ENCODE measurements at places on chromosomes 3 and 15.

- no peak overlapping the region for H3K4me3 ChIP-seq
- no peak overlapping the region for H3K27ac ChIP-seq
- no peaks in the 10 kb centered on the region for H3K36me3 ChIP-seq
- no peaks in the 10 kb centered on the region for H3K4me1 ChIP-seq
These were observed 208.6 kb downstream of the NFKBIZ start for GRCh38 chr3:102057781-102058421.

- H3K36me3 ChIP-seq: no peaks in the 10 kb centered on the region
- H3K4me3 ChIP-seq: no peak overlapping the region
- H3K27ac ChIP-seq: no peak overlapping the region
- no peaks in the 10 kb centered on the region for H3K4me1 ChIP-seq
These were observed 17.7 kb downstream of the FOXB1 start for GRCh38 chr15:60021589-60022378.

DNA sequence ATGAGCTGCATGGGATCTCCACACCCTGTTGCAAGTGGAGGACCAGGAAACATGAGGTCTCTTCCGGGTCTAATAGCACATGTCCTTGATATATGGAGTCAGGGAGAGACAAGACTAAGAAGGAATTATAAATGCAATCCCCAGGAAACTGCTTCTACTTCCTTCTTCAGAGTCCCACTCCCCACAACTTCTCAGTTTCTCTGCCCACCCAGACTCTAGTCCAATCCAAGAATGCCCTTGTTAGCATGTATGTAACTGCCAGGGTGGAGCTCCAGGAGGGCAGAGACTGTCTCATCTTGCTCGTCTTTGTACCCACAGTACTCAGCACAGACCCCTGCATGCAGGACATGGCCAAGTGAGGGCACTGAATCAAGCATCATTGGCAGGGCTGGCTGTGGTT lies 8.3 kb downstream of the DAPK2 start:
- no peak overlapping the region for H3K4me3 ChIP-seq
- no peaks in the 10 kb centered on the region for H3K36me3 ChIP-seq
- no peak for DNase-seq
- H3K4me1 ChIP-seq: no peaks in the 10 kb centered on the region

GRCh38 chr3:49701388-49702077 lies 12.2 kb downstream of the RNF123 start:
- H3K27ac ChIP-seq: no peak overlapping the region
- no peaks in the 10 kb centered on the region for H3K4me1 ChIP-seq
- H3K4me3 ChIP-seq: no peak overlapping the region
- DNase-seq: no peak
- no peaks in the 10 kb centered on the region for H3K27me3 ChIP-seq

- H3K27me3 ChIP-seq: no peaks in the 10 kb centered on the region
- no peak overlapping the region for H3K27ac ChIP-seq
- no peaks in the 10 kb centered on the region for H3K4me1 ChIP-seq
- no peak for DNase-seq
- H3K36me3 ChIP-seq: no peaks in the 10 kb centered on the region
These were observed 314.1 kb upstream of the TGFBR2 start for GRCh38 chr3:30292192-30292893.

GRCh38 chr15:27912283-27912682 lies 186.8 kb downstream of the OCA2 start:
- H3K36me3 ChIP-seq: no peaks in the 10 kb centered on the region
- no peak for DNase-seq
- no peak overlapping the region for H3K4me3 ChIP-seq
- H3K27ac ChIP-seq: no peak overlapping the region
- no peaks in the 10 kb centered on the region for H3K27me3 ChIP-seq

- no peaks in the 10 kb centered on the region for H3K4me1 ChIP-seq
- no peak overlapping the region for H3K27ac ChIP-seq
- no peaks in the 10 kb centered on the region for H3K36me3 ChIP-seq
- DNase-seq: no peak
- H3K27me3 ChIP-seq: no peaks in the 10 kb centered on the region
- H3K4me3 ChIP-seq: no peak overlapping the region
These were observed 213.1 kb downstream of the RPLP1 start for GRCh38 chr15:69665641-69666111.

GRCh38 chr3:23055733-23056376 lies 147.3 kb upstream of the UBE2E2 start:
- no peak for DNase-seq
- H3K4me1 ChIP-seq: no peaks in the 10 kb centered on the region
- no peaks in the 10 kb centered on the region for H3K36me3 ChIP-seq
- H3K27ac ChIP-seq: no peak overlapping the region
- no peaks in the 10 kb centered on the region for H3K27me3 ChIP-seq

- peak; percentile 97 for DNase-seq
- H3K4me3 ChIP-seq: peak within 1 kb of the TSS; percentile 72
- no peaks in the 10 kb centered on the region for H3K4me1 ChIP-seq
- no peaks in the 10 kb centered on the region for H3K36me3 ChIP-seq
These were observed at the start of gene WWTR1 for GRCh38 chr3:149657926-149658743. WWTR1 (minus strand) TSS chr3:149658025; CDS start chr3:149657306, 719 bp downstream.

DNA sequence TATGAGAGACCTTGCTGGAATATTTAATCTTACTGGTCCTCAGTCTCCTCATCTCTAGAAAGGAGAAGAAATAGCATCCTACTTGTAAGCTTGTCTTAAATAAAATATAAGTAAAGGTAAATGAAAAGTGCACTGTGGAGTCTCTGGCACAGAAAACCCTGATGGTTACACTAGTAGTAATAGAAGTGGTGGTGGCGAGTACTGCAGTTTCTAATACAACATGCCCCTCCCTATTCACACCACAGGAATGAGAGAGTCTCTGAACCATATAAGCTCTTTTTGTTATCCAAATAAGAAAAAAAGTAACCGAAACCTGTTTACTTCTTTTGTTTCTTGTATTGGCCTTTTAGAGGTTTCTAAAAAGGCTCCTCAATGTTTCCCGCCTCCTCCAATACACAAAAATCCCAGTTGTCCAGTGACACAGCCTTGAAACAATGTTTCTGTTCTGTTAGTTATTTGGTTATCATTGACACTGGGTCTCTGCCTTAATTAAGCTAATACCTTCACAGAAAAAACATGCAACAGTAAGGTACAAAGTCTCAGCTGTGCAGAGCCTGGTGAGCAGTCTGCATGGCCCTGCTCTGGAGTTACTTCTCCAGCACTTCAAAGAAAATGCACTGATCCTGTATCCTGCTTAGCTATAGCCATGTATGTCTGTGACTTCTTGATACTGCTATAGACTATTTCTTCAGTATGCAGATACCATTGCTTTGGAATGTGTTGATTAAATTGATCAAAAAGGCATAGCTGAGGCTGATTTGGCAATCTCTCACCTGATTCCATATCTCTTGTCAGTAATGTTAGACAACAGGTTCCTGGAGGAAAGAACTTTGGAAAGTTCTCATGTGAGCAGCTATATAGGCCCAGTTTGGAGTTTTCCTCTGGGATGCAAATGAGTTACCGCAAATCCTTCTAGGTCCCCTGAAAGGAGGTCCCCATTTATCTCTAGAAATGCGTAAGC lies 315.6 kb upstream of the IL12A start:
- no peak overlapping the region for H3K27ac ChIP-seq
- no peak for DNase-seq
- no peaks in the 10 kb centered on the region for H3K27me3 ChIP-seq
- H3K4me1 ChIP-seq: no peaks in the 10 kb centered on the region
- H3K36me3 ChIP-seq: no peaks in the 10 kb centered on the region

GRCh38 chr3:153591561-153592245 lies 429.7 kb downstream of the RAP2B start:
- H3K27ac ChIP-seq: no peak overlapping the region
- H3K4me3 ChIP-seq: no peak overlapping the region
- no peak for DNase-seq
- no peaks in the 10 kb centered on the region for H3K36me3 ChIP-seq
- H3K4me1 ChIP-seq: no peaks in the 10 kb centered on the region

- H3K4me3 ChIP-seq: no peak overlapping the region
- H3K36me3 ChIP-seq: no peaks in the 10 kb centered on the region
- H3K4me1 ChIP-seq: no peaks in the 10 kb centered on the region
- H3K27ac ChIP-seq: no peak overlapping the region
- H3K27me3 ChIP-seq: no peaks in the 10 kb centered on the region
These were observed 201.8 kb upstream of the KCNH8 start for GRCh38 chr3:18946524-18946923.

DNA sequence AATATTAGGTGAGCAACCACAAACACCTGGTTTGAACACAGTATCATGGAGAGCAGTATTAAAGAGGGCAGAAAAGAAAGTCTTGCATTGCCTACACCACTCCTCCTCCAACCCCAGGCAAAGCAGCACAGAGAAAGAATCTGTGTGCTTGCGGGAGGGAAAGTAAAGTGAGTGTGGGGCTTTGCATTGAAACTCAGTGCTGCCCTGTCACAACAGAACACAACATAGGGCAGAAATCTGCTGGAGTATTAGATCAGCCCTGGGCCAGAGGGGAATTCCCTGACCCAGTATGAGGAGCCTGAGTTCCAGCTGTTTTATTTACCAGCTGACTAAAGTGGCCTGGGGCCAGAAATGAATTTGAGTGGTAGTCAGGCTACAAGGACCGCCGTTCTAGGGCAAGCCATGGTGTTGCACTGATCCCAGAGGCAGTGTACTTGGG lies 75.5 kb downstream of the SPATA16 start:
- no peaks in the 10 kb centered on the region for H3K27me3 ChIP-seq
- no peak overlapping the region for H3K27ac ChIP-seq
- no peaks in the 10 kb centered on the region for H3K36me3 ChIP-seq
- DNase-seq: no peak
- no peaks in the 10 kb centered on the region for H3K4me1 ChIP-seq
- no peak overlapping the region for H3K4me3 ChIP-seq

Data from breast epithelium (tissue), 4 donors.